Activated T-cell treated with anti-CD3 and anti-CD28 coated beads for 48 hours (primary cell): ENCODE measurements at places on chromosomes 13 and 19.

DNA sequence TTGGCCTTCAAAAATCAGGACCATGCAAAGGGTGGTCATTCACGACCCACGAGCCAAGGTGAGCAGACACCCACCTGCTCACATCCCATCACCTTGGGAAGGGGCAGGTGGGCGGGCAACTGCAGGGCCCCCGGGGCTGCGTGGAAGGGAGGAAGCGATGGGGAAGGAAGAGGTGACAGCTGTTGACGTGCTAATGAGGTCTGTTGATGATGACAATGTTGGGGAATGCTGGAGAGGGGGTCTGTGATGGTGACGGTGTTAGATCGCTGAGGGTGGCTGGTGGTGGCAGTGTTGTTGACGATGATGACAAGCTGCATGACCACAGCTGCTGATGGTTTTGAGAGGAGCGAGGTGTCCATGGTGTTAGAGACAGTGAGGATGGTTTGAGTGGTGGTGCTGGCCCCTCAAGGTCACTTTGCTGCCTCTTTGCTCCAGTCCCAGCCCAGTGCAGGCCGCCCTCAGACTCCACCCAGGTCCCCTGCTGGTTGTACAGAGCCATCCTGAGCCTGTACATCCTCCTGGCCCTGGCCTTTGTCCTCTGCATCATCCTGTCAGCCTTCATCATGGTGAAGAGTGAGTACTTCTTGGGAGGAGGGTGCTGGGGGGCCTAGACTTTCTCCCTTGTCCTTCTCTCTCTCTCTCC is 900 bp downstream of the MCEMP1 start:
- no peak for DNase-seq

DNA sequence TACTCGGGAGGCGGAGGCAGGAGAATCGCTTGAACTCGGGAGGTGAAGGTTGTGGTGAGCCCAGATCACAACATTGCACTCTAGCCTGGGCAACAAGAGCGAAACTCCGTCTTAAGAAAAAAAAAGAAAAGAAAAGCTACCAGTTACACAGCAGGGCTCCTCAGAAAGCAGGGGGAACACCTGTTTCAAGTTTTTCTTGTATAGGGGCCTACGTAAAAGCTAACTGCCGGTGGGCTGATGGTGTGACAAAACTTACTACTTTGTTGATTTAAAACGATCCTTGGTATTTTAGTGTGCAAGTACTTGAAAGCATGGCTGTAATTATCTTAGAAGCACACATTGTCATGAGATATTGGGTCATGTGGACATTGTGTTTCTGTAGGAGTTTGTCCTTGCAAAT is 15.7 kb upstream of the ERVV-1 start:
- no peak for DNase-seq

GRCh38 chr13:29556742-29557141 is 38.7 kb downstream of the SLC7A1 start:
- DNase-seq: no peak

- DNase-seq: no peak
Observed at GRCh38 chr13:112603641-112604225, 15.8 kb upstream of the TUBGCP3 start.

DNA sequence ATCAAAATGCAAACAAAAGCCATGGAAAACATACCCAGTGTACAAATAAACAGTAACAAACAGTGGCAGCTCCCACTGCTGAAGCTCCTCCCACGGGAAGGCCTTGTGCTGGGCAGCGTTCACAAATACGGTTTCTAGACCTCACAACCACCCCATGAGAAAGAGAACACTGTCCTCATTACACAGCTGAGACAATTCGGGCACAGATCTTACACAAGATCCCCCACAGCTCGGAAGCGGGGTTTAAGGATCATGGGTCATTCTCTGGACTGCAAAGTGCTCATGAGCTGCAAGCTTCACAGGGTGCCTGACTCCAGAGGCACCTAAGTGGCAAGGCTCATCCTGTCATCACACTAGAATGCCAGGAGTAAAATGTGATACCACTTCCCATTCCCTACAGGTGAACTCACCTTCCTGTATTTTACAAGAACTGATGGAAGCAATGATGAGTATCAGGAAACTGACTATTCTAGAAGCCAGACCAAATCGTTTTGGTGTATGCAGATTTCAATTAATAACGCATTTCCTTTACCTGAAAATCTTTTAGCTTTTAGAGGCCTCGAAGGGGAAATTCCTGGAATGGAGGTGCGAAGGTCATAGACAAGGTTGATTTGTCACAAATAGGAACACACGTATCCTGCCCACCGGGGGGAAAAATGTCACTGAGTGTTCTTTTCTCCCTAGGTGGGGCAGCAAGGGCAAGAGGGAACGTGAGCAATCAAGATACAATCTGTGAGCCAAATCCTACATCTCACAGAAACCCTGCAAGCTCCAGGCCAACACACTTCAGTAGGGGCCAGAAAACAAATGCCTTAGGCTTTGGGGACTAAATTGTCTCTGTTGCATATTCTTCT is 41.2 kb downstream of the STK24 start:
- no peak for DNase-seq

GRCh38 chr19:18772620-18773587 is 18.2 kb downstream of the COMP start:
- no peak for DNase-seq

- no peak for DNase-seq
Observed at GRCh38 chr19:44051650-44052402, at the start of gene ZNF223. Gene ZNF223, plus strand, starts transcription at chr19:44052036. Its CDS starts 3,141 bp downstream, at chr19:44055177.

GRCh38 chr13:103436057-103436654 is 369.9 kb upstream of the SLC10A2 start:
- DNase-seq: no peak

DNA sequence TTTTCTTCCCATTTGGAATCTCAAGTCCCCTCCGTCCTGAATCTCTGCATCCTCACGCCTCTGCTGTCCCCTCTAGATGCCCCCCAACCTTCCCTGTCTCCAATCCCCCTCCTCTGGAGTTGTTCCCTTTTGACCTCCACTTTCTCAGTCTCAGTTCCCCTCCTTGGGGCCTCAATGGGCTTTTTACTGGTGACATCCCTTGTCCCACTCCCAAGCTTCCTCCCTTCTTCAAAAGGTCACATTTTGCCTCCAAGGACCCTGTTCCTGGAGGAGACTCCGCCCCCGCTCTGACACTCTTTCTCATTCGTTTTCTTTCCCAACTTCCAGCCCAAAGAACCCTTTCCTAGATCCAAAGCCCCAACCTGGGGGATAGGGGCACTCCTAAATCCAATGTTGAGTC is 1.0 kb downstream of the AP2S1 start:
- no peak for DNase-seq
